ENCODE measurements at places on chromosomes 12 and 14.
A peak's percentile ranks its signal among the peaks of the same experiment; 100 is the strongest.

DNA sequence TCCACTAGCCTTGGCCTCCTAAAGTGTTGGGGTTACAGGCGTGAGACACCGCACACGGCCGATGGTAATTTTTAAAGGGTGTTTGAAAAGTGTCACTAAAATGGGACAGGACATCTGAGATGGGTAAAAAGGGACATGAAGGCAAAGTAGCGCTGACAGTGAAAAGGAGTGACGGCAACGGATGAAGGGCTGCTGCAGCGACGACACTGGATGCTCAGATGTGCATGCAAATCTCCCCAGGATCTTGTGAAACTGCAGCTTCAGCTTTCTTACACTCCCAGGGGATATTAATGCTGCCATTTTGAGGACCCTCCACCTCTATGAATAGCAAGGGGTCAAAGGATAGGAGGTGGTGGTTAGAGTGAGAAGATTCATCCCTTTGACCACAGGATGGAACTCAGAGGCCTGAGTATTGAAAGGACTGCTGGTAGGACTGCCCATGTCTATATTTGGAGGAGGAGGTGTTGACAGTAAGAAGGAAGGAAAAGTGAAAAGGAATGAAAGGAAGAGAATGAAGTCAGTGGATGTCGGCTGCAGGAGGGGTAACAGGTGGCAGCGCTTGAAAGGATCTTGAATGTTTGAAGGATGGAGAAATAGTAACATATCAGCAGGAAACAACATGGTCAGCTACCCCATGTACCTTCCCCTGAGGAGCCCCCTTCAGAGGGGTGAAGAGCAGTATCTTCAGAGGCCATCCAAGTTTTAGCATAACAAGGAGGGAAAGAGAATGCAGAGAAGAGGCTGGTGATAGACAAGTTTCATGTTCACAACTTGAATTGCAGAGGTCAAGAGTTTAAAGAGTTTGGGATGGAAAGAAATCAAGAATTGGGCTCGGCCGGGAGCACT is 37.1 kb downstream of the CLIP1 start:
- DNase-seq, result no peak

GRCh38 chr14:104119119-104119487 is 19.3 kb upstream of the KIF26A start:
- DNase-seq, result no peak

DNA sequence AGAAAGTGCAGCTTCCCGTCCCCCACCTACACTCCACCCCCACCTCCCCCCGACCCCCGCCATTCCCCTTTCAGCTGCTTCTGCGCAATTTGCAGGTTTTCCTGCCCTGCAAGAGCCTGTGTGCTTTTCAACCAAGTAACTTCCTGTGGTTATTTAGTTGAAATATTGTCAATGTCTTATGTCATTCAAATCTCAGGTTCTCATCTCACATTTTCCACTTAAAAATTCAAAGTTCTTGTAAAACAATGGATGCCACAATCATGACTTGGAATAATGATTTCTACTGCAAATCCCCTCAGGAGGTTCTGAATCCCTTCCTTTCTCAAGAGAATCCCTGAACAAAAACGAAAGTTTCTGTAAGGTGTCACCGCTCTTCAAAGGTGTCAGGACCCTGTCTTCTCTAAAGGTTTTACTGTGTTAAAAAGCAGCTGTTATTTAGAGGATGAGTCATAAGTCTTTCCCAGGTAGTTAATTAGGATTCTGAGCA is 31.6 kb downstream of the WBP11 start:
- DNase-seq, result peak; percentile 21

DNA sequence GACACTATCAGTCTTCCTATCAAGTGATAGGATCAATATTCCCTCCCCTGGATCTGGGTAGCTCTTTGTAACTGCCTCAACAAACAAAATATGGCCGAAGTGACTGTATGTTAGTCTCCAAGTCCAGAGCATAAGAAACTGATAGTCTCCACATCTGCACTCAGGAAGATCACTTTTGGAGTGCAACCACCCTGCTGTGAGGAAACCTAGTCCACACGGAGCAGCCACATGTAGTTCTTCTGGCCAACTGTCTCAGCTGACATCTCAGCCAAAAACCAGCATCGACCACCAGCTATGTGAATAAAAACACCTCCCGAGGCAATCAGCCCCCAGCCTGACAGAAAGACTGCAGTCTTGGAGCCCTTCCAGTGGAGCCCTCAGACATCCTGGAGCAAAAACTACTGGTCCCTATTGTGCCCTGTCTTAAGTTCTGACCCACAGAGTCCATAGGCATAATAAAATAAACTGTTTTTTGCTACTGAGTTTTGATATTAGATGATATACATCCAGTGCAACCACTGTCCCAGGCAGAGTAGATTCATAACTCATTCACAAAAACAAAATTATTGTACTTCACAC is 143.8 kb downstream of the MED13L start:
- no peak for DNase-seq

GRCh38 chr14:50943261-50943942 is 881 bp downstream of the PYGL start:
- DNase-seq, result no peak

GRCh38 chr14:91258011-91258618 is 13.6 kb upstream of the GPR68 start:
- DNase-seq, result no peak

- no peak for DNase-seq
Observed at GRCh38 chr12:39464976-39465695, 22.2 kb upstream of the KIF21A start.

GRCh38 chr12:69987579-69988091 is 162.6 kb downstream of the MYRFL start:
- DNase-seq, result no peak

DNA sequence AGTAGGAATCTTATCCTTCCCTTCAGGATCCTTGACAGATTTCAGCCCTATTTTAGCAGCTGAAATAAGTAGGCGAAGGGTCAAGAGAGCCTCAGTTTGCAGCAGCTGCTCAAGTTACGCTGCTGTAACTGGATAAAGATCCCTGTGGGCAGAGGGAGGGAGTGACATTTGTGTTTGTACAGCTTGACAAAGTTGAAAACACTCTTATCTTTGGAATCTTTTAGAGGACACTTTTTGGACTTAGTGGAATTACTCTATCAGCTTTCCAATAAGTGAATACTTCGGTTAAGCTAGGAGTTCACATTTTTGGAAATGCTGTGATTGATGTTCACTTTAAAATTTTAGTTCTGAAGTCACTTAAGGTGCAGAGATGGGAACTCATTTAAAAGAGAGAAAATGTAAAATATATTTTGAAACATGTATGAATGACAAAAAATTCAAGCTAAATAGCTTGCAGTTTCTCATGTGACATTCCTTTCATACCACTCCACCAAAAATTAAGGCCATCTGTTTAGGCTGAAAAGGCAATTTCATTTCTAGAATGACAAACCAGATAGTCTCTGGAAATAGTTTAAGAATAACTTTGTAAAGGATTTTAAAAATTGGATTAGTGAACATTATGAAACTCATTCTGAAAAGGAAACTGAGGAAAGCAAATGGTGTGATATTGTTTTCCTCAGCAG is 55.2 kb downstream of the SLC38A4 start:
- DNase-seq, result no peak

GRCh38 chr14:44701563-44702263 is 194.6 kb upstream of the FSCB start:
- no peak for DNase-seq

GRCh38 chr12:121805171-121806008 is 1.6 kb downstream of the SETD1B start:
- no peak for DNase-seq

- DNase-seq, result no peak
Observed at GRCh38 chr14:55062517-55063351, 11.3 kb downstream of the MAPK1IP1L start.

- no peak for DNase-seq
Observed at GRCh38 chr14:61603736-61604135, 91.6 kb upstream of the HIF1A start.

GRCh38 chr12:31962076-31962475 is 2.9 kb downstream of the RESF1 start:
- no peak for DNase-seq

DNA sequence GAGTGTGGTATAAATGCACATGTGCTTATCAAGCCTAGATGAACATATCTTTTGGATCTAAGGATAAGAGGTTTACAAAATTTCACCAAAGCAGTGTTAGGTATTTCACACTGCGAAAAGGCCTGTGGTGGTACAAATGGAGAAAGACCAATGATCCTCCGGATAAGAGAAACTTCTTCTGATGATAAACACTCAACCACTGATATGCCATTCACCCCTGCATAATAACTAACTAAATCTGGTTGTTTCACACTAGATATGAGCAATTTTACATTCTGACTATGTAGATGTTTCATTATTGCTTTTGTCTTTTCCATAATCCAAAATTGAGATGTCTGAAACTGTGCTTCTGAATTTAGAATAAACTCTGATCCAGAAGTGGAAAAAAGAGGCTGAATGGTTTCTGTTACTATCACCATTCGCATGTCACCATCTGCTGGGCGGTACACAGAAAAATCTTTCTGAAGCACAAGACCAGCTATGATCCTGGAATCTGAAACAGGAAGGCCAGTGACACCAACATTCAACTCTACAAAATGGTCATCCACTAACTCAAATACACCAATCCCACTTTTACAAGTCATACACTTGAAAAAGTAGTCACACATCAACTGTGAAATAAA is 1.3 kb downstream of the BBS10 start:
- DNase-seq, result no peak

- DNase-seq, result no peak
Observed at GRCh38 chr12:85036234-85036707, at the start of the genes LRRIQ1 and TSPAN19. TSS of gene LRRIQ1 (plus strand) at chr12:85036351. CDS start at chr12:85038177, 1,826 bp downstream. TSS of gene TSPAN19 (minus strand) at chr12:85036277. CDS start at chr12:85029946, 6,331 bp downstream.

GRCh38 chr12:40723001-40723400 is 30.8 kb downstream of the CNTN1 start:
- no peak for DNase-seq

- DNase-seq, result no peak
Observed at GRCh38 chr14:64688811-64689281, 15.4 kb upstream of the PLEKHG3 start.

- no peak for DNase-seq
Observed at GRCh38 chr14:45253754-45254310, 830 bp upstream of the MIS18BP1 start.

GRCh38 chr14:88008039-88008742 is 3.3 kb downstream of the GPR65 start:
- DNase-seq, result no peak

DNA sequence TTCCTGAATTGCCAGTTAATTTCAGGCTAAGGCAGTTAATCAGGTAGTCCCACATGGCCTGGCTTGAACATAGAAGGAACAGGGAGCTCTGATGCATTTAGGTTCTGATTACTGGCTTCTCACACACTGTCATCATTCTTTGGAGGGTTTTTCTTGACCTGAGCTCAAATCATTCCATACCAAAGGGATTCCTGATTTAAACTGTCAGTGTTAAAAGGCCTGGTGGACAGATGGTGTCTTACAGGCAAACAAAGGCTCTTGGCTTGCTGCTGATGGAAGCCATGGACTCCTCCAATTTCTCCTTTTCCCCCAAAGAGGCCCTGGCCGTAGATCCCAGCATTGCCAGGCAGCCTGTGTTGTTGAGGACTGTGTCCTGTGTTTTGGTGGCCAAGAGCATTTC is 30.2 kb downstream of the CACNA1C start:
- DNase-seq, result no peak

DNA sequence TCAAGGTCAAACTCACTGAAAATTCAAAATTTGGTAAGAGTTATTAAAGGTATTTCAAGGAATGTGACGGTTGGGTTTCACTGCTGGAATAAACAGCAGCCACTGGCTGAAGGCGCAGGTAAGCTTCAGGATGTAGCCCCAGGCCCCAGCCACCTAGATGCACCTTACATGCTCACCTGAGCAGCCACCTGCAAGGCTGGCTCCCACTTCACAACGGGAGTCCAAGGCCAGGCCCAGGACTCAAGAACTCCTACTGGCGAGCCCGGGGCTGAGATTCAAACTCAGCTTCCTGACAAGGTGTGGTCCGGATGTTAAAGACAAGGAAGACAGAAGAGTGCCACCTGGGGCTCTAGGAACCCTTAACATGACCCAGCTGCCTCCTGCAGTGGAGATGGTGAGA is 78.4 kb downstream of the ITPK1 start:
- DNase-seq, result no peak

- no peak for DNase-seq
Observed at GRCh38 chr12:5377997-5378592, 53.8 kb upstream of the NTF3 start.

DNA sequence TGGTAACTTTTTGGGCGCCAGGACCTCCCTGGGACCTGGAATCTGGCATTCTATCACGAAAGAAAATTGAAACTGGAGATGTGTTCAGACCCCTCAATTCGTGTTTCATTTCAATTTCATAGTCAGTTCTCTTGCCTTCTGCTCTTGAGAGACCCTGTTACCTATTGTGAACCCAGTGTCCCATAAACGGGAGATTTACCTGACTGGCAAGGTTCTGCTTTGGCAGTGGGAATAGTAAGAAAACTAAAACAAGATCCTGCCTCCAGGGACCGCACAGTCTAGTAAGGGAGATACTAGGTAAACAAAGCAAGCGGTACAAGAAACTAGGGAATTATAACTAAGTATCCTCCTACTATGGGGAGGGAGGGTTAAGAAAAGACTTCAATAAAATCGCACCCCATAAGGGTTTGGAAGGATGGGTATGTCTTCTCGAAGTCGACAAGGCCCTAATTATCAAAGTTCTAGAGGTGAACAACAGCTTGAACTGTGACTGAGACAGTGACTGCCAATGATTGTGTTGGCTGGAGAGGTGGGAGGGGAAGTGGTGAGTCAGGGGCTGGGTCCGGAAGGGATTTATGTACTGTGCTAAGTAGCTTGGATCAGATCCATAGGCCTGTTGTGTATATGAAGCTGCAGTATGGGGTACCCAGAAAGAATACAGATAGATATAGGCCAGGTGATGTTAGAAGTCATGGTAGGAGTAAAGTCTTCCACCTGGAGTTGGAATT is 754 bp downstream of the ACSS3 start:
- DNase-seq, result no peak

DNA sequence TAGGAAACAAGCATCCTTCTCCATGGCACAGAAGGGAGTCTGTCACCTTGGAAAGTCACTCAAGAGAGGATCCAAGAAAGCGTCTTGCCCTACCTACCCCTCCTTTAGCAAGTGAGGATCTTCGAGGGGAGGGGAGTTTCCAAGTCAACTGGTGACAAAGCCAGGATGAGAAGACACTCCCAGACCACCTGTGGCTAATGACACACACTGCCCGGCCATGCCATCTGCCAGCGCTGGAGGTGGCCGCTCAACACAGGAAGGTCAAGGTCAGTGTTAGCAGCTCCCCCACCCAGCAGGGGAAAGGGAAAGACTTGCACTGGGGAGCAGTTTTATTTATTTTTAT is 41.3 kb downstream of the ELK3 start:
- no peak for DNase-seq

GRCh38 chr12:54983536-54984101 is 943 bp downstream of the TESPA1 start:
- no peak for DNase-seq

GRCh38 chr12:32970465-32971110 is 74.0 kb upstream of the PKP2 start:
- no peak for DNase-seq

GRCh38 chr12:109900752-109901580 is 892 bp downstream of the TCHP start:
- no peak for DNase-seq

GRCh38 chr14:60353420-60353819 is 104.4 kb downstream of the PPM1A start:
- DNase-seq, result no peak

GRCh38 chr12:123387508-123388176 is 3.7 kb downstream of the KMT5A start:
- no peak for DNase-seq

GRCh38 chr12:57609101-57609780 is 2.0 kb upstream of the ARHGEF25 start:
- DNase-seq, result no peak

Measured in stimulated activated CD4-positive, alpha-beta T cell treated with anti-CD3 and anti-CD28 coated beads, TNF-alpha, amount 100 ng/mL, for 4 hours (primary cell).